T-helper 17 cell (primary cell): ENCODE measurements at places on chromosomes 1 and 21.

DNA sequence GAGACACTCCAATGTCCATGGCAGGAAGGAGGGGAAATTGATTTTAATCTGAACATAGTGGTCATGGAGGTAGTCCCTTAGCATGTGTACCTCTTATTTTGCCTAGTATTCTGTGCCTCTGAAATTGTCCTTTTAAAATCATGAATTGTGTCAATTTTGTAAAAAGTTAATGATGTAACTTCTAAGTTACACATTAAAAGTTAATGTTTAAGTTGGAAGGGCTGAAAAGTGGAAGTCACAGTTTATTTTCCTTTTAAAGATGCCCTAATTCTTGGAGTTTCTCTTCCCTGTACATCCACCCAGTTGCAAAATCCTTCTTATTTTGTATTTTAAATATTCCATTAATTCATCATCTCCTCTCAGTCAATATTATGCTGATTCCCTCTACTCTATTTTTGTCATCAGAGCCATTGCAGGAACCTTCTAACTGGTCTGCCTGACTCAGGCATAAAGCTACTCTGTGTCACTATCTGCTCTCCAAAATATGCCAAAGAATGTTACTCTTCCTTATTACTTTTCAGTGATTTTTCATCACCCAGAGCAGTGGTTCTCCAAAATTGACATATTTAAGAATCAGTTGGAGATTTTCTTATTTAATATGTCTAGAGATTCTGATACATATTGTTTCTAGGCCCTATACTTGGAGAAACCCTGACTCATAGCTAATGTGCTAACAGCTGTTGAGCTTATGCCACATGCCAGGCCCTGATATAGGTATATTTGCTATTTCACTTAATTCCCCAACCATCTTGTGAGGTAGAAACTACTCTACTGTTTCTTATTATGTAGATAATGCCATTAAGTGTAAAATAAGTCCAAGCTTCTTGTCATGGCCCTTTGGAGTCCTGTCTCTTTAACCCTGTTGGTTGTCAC is 5.1 kb downstream of the HOOK1 start:
- DNase-seq: no peak

DNA sequence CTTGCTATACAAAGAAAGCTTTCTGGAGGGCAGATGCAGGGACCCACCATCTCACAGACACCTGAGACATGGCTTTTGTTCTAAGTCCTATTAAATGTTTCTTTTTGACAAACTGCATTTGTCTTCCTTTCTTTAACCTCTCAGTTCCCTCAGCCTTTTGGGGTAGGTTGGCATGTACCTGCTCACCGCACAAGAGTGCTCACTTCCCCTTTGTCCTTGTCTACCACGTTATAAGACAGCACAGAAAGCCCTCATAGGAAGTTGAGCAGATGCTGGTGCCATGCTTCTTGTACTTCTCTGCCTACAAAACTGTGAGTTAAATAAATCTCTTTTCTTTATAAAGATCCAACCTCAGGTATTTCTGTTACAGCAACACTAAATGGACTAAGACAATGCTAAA is 31.9 kb upstream of the RGS21 start:
- no peak for DNase-seq

DNA sequence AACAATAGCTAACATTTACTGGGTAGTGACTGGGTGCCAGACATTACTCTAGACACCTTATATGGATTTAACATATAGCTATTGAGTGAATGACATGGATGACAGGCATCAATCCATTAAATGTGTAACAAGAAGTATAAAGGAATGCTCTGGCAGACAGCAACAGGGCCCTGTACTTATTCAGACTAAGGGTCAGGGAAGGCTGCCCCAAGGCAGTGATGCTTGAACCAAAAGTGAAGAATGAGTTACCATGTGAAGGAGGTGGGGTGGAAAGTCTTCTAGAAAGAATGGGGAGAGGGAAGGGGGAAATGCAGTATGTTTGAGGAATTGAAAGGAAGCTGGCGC is 8.3 kb upstream of the PTPRF start:
- no peak for DNase-seq

GRCh38 chr1:51320967-51321923 is 9.1 kb downstream of the TTC39A start:
- no peak for DNase-seq

DNA sequence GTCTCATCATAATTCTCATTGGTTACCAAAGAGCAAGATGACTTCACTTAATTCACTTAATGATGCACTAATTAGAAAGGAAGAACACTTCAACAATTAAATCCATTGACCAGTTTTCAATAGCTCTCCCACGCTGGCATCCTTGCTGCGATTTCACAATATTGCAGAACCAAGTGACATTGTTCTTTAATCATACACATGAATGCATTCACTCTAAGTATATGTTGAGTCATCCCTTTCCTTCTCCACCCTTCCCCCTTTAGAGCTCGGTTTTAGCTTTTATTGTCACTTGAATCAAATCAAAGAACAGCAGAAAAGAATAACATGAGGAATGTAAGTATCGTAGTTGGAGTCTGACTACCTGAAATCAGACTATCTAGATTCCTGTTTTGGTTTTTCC is 233.6 kb upstream of the FMN2 start:
- no peak for DNase-seq

DNA sequence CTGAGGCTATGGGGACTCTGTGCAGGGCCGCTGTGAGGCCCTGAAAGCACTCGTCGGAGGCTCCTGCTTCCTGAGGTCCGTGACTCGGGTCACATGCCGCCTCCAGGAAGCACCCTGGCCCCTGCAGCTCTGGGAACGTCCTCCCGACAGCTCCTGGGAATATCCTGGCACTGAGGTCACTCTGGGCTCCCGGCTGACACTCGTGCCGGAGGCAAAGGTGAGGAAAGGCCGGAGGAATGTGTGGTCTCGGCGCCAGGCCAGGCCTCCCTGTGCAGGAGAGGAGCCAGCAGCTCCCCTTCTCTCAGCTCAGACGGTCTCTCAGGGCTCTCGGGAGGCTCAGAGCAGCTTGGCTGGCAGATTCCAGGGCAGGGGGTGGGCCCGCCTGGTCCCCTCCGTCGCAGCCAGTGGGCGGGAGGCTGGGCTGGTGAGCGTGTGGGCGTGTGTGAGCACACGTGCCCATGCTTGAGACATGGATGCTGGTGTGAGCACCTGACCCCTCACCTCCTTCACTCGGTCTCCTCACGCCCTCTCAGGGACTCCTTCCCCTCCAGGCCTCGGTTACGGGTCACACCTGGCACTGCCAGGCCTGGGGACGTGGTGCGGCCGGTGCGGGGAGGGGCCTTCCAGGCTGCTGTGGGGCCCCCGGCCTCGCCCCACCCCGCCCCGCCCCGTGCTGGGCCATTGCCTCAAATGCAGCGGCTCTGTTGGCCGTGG is 5.5 kb upstream of the RNF223 start:
- no peak for DNase-seq

GRCh38 chr1:171867236-171867635 is 25.9 kb downstream of the DNM3 start:
- no peak for DNase-seq

GRCh38 chr1:117079737-117080136 is 19.6 kb downstream of the TTF2 start:
- no peak for DNase-seq

DNA sequence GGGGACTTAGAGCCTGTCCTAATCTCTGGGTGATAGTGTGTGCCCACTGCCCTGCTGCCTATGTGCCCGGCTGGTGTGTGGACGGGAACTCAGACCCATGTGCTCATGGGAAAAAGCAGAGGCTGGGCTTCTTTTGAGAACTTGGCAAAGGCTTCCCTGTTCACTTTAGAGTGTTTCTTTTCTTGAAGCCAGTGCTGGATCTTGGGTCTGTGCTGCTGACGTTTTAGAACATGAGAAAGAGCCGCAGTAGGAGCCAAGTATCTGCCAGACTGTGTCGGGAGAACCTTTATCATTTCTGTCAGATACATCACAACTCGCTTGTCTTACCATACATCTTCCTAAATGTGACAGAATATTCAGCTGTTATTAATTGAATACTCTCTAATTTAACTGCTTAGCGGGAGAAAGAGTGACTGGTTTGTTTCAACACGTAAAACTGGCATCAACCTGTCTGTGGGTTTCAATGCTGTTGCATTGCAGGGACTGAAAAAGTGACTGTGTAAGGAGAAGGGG is 195.2 kb downstream of the PBX1 start:
- DNase-seq: no peak

- DNase-seq: no peak
Observed at GRCh38 chr1:204507317-204508105, 8.7 kb upstream of the MDM4 start.

- DNase-seq: no peak
Observed at GRCh38 chr1:207830788-207831187, 78.9 kb downstream of the CD46 start.

- no peak for DNase-seq
Observed at GRCh38 chr1:107661158-107661557, 303.8 kb downstream of the VAV3 start.
